Pons (tissue), 1 donor: ENCODE measurements at places on chromosomes 11 and 22.

DNA sequence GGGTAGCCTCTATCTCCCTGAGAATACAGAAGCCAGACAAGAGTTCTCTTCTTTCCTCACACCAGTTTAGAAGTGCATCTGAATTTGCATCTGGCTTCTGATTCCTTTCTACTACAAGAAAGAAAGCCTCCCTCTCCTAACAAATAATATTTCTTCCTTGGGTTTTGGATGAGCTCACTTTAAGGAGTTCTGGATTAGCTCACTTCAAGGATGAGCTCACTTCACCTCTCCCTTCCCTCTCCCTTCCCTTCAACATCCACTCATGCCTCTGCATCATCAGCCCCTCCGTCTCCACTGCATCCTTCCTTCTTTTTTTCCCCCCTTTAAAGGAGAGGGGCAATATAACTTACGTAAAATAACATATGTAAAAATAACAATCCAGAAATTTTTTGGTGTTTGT is 1.6 kb upstream of the MTNR1B start:
- DNase-seq = no peak

DNA sequence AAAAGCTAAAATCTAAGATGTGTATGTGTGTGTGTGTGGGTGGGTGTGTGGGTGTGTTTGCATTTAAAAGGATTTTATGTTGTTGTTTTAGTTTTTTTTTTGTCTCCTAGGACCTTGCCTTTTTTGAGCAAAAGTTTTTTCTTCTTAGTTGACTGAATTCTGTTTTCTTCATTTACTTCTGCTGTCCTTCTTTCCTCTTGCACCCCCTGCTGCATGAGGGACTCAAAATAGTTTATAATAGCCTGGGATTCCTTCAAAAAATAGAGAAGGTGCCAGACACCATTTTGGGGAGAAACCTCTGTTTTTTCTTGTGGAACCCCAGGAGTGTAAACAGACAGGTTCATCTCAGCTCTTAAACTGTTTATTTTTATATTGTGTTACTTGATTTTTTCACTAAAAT is 817.7 kb downstream of the TBC1D22A start:
- no peak for DNase-seq

GRCh38 chr11:44310206-44310462 is 195 bp upstream of the ALX4 start:
- DNase-seq = no peak

DNA sequence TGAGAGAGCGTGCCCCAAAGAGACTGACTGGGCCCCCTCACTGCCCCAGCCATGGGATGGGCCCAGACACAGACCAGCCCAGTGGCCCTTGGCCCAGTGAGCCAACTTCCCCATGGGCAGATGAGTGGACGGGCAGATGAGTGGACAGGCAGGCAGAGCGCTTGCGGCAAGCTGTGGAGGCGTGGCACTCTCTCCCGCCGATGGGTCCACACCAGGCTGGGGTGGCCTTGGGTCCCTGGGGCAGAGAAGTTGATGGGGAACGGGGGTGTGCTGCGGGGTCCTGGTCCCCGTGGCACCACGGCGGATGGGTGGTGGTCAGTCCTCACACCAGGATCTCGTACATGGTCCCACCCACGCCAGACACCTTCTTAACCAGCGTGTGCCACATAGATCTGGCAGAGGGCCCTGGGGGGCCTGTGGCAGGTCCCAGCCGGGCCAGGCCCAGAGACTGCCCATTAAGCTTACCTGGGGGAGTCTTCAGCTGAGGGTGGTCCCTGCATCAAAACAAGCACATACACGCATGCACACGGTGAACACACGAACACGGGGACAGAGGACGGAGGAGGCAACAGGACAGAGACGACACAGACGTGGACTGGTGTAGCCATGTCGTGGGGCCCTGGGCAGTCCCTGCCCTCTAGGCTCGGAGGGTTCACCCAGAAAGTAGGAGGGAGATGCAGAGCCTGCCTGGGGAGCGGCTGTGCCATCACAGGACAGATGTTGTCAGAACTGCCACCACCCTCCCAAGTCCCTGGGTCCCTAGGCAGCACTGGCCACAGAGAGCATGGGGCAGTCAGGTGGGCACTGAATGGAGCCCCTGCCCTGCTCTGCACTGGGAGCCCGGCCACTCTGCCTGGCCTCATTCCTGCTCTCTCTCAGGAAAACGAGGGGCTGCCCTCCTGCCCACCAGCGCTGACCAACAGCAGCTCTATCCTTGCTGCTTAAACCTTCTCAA is 182.2 kb downstream of the IGLL1 start:
- no peak for DNase-seq

- DNase-seq = no peak
These were observed 66.2 kb upstream of the CCND1 start for GRCh38 chr11:69574608-69575255.

- no peak for DNase-seq
These were observed 572.6 kb downstream of the OPCML start for GRCh38 chr11:132959693-132960092.

DNA sequence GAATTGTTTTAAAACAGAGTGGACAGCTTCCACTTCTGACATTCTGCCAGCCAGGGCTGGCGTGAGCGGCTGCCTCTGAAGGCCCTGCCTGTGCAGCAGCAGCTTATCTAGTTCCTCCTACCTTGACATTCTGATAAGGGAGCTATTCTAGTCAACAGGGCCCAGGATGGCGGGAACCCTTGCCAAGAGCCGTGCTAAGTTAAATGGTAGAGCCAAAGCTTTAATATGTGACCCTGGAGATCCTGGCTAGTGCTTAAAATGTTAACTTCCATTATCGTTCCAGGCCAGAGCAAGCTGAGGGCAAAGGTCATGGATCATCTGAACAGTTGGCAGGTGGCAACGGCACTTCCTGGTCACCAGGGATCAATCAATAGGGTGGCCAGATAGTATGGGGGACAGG is 3.5 kb downstream of the KCNJ5 start:
- DNase-seq = no peak

GRCh38 chr11:126892756-126893155 is 107.8 kb downstream of the KIRREL3 start:
- DNase-seq = no peak

- DNase-seq = no peak
These were observed 462.8 kb downstream of the NELL1 start for GRCh38 chr11:21132146-21132720.

GRCh38 chr22:43996170-43996980 is 27.7 kb upstream of the PARVB start:
- DNase-seq = no peak

DNA sequence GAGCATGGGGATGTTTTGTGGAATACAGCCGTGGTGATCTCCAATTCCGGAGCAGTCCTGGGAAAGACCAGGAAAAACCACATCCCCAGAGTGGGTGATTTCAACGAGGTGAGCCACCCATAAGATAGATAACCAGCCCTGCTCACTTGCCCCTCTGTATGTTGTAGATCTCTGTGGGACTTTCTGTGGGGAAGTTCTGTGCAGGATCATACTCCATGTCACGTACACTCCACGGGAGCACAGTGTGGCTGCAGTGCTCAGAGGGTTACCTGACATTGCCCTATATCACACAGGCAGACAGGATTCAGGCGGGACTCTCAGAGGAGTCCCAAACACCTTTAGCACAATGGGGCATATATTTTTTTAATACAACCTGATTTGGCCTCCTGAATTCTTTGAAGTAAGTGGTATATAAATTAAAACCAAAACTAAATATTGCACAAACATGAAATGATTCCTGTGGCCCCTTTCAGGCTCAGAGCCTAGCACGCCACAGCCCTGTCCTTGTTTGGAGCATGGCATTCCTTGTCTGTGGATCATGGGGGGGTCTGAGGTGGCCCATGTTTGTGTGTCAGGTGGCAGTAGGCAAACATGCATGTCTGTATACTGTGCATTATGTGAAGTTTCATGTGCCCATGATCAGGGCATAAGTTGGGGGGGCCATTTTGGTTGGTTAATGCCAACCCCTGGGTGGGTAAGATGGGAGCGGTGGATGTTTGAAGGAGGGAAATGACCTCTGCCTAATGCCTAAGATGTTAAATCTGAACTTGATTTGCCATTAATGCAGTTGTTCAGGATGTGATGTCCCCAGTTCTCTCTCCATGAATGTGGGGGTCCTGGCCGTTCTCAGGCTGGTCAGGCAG is 18.5 kb downstream of the UPB1 start:
- no peak for DNase-seq

GRCh38 chr11:75355051-75355450 is 3.6 kb upstream of the ARRB1 start:
- DNase-seq = no peak

GRCh38 chr11:66454247-66454646 is 12.5 kb upstream of the PELI3 start:
- DNase-seq = no peak

DNA sequence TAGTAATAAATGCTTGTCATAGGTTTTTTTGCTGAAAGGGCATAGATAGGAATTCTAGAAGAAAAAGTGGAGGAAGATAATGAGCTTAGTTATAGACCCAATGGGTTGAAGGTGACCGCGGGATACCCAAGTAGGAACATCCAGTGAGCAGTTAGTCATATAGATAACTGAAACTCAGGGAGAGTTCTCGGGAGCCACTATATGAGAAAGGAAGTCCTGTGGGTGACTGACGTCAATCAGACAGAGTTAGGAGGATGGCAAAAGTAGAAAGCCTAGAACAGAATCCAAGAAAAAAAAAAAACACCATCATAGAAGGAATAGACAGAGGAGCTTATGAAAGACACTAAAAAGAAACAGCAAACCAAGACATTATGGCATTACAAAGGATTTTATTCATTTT is 1.6 kb upstream of the CNGA4 start:
- no peak for DNase-seq

DNA sequence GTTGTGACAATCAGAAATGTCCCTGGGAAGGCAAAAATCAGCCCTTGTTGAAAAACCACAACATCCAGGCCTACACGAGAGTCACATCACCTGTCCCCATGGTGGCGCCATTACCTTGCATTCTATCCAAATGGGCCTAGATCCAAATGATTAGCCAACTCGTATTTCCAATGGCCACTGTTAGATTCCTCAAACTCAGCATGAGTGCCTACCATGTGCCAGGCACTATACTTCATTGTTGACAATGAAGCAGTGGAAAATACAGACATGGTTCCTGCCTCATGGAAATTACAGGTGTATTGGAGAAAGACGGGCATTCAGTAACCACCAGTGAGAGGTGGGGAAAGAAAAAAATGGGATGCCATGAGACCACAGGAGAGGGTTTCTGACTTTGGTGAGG is 29.8 kb upstream of the CREB3L1 start:
- DNase-seq = no peak

DNA sequence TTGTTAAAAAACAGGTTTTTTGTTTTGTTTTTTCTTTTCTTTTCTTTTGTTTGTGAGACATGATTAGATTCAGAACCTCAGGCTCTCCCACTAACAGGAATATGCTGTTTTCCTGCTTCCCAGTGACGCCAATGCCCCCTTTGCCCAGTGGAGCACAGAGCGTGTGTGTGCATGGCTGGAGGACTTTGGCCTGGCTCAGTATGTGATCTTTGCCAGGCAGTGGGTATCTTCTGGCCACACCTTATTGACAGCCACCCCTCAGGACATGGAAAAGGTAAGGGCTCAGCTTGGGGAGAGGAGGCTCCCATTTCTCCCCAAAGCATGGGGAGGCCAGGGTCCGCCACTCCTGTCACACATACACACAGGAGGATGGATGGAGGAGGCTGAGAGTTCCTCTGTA is 25.0 kb downstream of the CYB5R2 start:
- no peak for DNase-seq

- DNase-seq = no peak
These were observed 1.0 kb downstream of the KIAA1671 start for GRCh38 chr22:24953384-24954113.

- no peak for DNase-seq
These were observed 1058.2 kb downstream of the LRRC4C start for GRCh38 chr11:40401132-40401853.

DNA sequence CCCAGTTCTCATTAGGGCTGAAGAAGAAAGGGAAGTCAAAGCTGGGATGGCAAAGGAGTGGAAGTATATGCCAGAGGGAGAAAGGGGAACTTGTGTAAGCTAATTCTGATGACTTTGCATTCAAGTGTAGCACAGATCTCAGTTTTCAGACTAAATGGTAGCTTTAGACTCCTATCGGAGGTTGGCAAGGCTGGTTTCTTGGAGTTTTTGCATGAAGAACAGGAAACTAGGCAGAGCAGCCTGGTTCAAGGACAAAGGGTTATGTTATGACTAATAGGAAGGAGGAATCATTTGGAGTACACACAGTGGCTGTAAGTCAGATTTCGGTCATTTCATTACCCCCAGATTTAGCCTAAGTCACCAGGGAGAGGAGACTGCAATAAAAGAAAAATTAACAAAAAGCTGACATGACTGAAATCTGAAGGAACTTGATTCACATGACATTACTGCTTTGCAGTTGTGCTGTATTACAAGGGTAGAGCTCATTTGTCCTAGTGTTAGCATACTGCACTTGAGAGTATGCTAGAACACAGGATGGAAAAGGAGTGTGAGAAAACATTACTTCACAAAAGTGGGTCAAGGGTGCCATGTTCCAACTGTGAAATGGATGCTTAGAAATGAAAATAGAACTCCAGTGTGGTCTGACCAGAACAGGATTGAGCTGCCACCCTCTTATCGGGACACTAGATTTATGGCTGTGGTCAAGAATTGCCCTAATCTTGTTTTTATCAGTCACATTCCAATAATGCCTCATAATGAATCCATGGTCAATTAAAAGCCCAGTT is 23.6 kb downstream of the ADM start:
- peak; percentile 73 for DNase-seq

- peak; percentile 84 for DNase-seq
These were observed at the start of gene CDKN1C for GRCh38 chr11:2885678-2886081. Gene CDKN1C (minus strand): TSS chr11:2885775. CDS start chr11:2885456, 319 bp downstream.
